GM12891 (cell line): ENCODE measurements at places on chromosomes 2 and 18.

DNA sequence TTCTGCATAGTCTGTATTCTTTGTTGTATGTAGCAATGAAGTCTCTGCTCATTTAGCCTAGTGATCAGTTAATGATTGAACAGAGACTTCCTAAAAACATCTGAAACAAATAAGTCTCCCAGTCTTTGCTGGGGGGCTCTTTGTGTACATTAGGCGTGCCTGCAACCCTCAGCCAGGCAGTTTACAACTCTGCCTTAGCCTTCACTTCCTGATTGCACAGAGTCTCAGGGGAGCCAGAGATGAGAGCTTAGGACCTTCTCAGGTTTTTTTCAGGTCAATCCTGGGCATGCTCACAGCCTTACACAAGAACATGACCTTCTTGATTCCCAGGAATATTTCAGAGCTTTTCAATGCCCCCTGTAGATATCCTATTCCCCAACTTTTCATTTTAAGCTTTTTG is 44.0 kb upstream of the BIN1 start:
- DNase-seq = no peak

GRCh38 chr2:44786045-44786816 is 155.3 kb upstream of the SIX3 start:
- DNase-seq = no peak

- DNase-seq = no peak
These were observed 36.3 kb upstream of the LBH start for GRCh38 chr2:30195016-30195415.

DNA sequence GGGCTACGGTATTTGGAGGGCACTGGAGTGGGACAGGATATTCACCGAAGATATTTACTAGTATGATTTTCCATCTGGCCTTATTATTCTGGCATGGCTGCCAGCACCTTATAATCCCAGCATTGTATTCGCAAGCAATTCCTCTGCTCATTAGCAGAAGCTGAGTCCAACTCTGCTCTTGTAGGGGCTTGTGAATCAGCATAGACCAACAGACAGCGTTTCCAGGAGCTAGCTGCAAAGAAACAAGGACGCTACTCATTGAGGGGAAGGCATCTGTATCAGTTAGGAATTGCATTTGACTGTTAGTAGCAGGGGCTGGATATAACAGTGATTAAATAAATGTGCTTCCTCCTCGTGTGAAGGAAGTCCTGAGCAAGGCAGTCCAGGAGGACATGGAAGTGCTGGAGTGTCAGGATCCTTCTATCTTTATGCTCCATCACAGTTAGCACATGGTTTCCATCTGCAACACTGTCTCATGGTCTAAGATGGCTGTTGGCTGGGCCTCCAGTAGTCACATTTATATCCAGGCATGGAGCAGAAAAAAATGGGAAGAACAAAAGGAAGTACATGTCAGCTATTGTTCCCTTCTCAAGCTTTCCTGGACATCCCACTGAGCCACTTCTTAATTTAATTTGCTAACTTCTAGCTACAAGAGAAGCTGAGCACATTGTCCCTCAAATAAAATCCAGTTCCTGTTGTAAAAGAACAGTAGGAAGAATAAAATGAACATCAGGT is 214.1 kb downstream of the C1D start:
- DNase-seq = no peak

- no peak for DNase-seq
These were observed 40.7 kb downstream of the RBM45 start for GRCh38 chr2:178152977-178153376.
